ENCODE measurements at places on chromosomes 5 and 9.

DNA sequence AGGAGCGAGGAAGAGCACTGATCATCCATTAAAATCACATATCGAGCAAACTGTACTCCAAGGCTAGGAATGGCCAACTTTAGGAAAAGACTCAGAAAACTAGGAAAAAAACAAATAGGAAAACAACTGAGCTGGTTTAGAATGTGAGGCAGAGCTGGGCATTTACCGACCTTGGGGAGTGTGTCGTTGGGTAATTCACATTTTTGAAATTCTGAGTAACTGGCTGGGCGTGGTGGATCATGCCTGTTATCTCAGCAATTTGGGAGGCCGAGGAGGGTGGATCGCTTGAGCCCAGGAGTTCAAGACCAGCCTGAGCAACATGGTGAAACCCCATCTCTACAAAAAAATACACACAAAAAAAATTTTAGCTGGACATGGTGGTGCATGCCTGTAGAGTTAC is 70.1 kb downstream of the ZFAND5 start:
- DNase-seq, result no peak

GRCh38 chr5:83204651-83205050 is 127.3 kb downstream of the XRCC4 start:
- DNase-seq, result no peak

DNA sequence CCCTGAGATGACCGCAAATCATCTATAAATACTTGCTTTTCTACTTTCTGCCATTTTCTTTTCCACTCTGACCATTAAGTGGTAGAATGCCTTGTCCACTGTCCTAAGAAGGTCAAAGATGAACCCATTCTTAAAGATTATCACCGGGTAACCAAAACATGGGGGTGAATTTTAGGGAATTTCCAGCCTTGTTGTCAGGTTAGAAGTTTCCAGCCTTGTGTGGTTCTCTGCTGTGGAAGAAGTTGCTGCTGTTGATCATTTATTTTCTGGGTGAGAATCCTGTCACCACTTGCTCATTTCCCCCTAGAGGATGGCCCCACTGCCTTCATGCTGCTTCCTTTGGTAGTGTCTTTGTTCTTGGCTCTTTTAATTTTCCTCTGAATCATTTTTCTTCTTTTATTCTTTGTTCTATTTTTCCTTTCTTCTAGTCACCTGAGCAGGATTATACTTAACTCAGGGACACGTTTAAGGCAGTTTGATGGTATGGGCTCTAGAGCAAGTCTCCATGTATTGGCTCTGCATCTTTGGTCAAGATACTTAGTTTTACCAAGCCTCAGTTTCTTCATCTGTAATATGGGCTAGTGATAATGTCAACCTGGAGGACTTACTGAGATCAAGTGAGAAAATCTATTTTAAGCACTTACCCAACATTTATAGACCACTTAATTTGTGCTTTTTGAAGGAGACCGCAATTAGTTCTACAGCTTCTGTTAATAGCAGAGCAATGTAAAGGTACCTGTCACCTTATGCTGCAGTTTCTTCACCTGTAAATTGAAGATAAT is 266.2 kb downstream of the ARHGAP26 start:
- DNase-seq, result peak; percentile 21

GRCh38 chr5:127608077-127608660 is 40.7 kb upstream of the CTXN3 start:
- no peak for DNase-seq

DNA sequence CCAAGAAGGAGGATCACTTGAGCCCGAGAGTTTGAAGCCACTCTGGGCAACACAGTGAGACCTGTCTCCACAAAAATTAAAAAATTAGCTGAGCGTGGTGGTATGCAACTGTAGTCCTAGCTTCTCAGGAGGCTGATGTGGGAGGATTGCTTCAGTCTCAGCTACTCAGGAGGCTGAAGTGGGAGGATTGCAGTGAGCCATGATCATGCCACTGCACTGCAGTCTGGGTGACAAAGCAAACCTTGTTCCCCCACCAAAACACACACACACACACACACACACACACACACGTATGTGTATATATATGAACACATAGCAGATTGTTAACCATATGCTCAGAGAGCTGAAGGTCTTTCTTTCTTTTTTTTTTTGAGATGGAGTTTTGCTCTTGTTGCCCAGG is 157.5 kb upstream of the MAST4 start:
- no peak for DNase-seq

DNA sequence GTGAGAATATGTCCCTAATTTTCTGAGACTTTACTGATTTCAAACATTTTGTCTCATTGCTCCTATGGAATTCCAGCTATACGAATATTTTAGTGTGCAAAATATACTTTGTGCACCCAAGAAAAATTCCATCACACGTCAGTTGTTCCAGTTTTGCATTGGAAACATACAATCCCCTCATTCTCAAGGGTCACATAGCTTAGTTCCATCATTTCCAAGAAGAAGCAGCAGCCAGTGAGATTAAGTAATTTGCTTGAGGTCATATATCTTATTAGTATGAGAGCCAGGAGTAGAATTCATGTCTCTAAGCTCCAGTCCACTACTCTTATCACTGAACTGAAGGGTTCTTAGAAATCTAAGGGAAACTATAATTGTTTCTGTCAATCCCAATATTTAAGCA is 746.7 kb upstream of the C9orf72 start:
- no peak for DNase-seq

DNA sequence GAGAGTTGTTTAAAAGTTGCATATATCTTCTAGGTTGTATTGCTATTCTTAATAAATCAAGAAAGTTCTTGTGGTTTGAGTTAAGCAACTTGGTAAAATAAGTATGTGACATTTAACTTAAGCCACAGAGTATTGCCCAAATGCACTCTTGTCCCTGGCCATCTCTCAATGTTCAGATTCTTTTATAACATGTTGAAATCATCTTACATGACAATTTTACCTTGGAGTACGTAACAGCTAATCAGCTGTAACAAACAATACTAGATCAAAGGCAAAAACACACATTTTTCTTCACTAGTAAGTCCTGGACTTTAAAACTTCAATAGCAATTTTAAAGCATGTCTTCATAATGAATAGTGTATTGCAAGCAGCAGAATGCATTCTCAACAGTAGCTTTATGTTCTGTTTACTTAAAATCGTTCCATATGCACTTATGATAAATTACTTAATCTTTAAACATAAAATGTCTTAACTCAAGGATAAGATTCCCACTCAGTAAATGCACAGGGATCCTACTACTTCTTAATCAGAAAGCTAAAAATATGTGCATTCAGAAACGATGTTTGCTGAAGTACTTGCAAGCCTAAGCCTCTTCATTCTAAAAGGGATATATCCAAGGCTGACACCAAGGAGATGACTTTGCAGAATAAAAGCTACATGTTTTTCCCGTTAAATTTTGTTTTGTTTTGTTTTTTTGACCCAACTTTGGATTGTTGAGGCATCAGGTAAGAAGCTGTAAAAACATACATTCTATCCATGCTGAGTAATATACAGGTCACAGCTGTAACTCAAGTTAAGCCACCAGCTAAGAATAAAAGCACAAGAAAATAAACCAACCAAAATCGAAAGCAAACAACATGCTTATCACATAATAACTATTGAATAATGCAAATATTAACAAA is 86.1 kb upstream of the NFIB start:
- no peak for DNase-seq

DNA sequence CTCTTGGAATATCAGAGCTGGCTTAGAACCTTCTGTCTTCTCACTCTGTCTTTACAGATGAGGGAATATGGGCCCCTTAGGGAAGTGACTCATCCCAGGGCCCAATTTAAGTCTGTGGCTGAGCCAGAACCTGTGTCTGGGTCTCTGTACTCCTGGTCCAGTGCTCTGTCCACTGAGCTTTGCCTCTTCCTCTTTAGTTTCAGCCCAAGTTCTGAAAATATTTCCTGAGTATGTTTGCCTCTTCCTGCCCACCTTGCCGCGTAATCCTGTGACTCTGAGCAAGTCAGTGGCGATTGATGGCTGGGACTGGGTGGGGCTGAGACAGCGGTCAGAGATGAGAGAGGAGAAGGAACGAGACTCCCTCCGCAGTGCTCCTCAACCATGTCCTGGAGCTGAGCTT is 7.8 kb downstream of the IER5L start:
- no peak for DNase-seq

DNA sequence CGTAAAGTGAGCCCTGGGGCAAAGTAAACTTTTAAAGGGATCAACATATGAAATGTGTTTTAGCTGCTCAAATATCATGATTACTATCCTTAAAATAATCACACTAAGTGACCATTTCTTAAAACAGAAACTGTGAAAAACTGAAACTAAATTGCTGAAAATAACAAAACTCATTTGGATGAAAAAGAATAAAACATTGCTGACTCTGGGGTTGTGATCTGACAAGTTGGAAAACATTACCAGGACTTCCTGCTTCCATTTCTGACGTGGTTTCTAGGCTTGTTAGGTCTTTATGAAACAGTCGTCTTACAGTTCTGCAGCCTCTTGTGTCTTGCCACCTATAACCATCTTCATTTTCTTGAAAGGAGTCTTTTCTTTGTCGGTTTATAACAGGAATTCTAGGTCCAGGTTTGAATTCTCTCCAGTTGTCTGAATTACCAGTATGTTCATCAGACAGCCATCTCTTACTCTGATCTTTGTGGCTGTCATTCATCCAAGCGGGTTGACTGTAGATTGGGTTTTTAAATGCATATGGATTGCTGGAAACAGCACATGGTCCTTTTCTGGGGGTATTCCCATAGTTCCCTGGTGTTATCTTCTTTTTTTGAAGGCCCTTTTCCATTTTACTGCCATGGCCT is 1.7 kb downstream of the TUT7 start:
- DNase-seq, result no peak

GRCh38 chr5:72558383-72558782 is 51.2 kb upstream of the ZNF366 start:
- no peak for DNase-seq

DNA sequence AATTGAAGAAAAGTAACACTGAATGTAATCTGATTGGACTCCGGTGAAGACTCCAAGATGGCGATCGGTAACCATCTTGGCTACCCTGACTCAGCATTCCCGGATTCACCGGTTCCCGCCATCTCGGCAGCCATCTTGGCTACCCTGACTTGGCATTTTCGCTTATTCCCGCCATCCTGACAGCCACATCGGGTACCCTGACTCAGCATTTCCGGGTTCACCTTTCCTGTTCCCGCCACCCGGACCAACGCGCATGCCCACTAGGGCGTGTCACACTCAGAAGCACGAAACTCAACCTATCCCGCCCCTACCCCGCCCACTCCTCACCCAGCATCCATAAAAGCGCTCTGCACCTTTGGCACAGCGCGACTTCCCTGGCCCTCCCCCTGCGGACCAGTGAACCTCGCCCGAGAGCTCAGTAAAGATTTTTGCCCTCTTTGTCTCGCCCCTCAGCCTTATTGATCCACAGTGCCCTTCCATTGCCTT is 17.2 kb downstream of the SPTLC1 start:
- peak; percentile 20 for DNase-seq

DNA sequence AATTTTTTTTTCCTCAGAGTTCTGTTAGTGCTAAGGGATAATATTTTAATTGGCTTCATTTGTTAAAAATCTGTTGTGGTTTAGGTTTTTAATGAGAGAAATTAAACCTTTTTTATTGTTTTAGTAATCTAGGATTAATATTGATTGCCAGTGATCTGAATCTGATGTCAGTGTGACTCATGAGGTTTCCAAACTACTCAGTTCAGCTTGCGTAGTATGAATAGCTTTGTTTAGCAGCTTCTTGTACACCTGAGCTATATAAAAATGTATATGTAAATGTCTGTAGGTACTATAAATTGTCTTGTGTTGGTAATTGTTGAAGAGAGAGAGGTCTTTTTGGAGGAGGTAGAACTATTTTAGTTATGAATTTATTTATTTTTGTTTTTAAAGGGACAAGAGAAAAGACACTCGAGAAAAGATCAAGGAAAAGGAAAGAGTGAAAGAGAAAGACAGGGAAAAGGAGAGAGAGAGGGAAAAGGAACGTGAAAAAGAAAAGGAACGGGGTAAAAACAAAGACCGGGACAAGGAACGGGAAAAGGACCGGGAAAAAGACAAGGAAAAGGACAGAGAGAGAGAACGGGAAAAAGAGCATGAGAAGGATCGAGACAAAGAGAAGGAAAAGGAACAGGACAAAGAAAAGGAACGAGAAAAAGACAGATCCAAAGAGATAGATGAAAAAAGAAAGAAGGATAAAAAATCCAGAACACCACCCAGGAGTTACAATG is 26.3 kb downstream of the SREK1 start:
- no peak for DNase-seq

- no peak for DNase-seq
Measured at GRCh38 chr5:4659851-4660250, 480.3 kb upstream of the ADAMTS16 start.

DNA sequence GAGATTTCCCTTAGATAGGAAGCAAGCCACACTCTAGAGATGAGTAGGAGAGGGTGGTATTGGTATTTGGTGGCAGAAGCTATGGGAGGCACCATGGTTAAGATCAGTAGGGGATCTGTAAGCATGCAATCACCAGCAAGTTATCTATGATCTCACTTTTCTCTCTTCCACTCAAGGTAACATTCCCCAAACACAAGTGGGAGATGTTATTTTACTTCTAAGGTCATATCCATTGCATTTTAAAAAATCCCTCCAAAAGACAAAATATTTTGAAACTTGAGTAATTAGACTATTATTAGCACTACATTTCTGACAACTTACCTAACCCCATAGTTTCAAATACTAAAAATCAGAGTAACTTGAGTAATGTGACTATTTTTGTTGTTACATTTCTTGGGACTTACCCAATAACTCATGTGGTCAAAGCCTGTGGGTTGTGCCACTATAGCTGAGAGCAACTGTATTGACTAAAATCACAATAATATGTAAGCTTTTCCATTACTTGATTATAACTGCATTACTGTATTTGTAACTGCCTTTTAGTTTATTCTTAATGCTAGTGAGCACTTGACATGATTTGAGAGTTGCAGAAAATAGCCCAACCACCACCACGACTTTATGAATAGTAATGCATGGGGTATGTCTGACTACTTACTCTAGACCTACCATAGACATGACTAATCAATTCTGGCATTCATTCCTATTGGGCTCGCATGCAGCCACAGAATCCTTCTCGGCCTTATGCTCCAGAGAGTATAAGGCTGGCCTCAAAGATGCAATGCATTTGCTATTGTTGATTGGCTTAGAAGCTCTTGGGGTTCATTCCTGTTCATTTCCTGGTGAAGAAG is 264.7 kb downstream of the TRIM32 start:
- DNase-seq, result no peak

- no peak for DNase-seq
Measured at GRCh38 chr5:140342896-140343295, 3.5 kb downstream of the HBEGF start.

DNA sequence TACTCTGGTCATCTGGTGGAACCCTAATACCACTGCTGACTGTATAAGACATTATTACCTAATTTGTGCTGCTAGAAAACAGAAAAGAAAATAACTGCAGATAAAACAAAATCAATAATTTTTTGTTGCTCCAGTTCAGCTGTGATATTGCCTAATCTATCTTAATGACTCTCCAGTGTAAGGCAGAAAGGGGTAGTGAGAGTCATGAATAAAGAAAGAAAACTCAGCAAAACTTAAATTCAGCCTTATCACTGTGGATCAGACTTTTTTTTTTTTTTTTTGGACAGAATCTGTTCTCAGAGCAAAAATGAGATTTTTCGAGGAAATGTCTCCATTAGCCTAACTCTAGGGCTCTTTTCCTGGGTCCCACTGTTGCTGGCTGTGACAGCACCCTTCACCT is 1.1 kb upstream of the DOCK2 start:
- no peak for DNase-seq

Measured in stimulated activated CD4-positive, alpha-beta T cell treated with anti-CD3 and anti-CD28 coated beads, Interleukin-4, amount 100 ng/mL, for 4 hours (primary cell).